ENCODE measurements at places on chromosomes 11 and 22.

DNA sequence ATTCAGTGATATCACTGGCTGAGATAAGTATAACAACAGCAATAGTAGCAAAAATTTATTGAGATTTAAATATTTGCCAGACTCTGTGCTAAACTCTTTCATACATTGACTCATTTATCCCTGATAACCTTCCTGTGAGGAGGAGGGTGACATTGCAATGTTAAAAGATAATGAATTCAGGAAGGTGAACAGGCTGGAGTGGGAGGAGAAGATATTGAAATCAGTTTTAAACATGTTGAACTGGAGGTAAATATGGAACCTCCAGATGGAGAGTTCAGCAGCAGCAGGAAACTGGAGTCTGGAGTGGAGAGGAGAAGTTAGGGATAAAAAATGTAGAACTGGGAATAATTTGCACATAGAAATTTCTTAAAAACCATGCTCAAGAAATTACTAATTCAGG is 142.0 kb upstream of the FAT3 start:
- DNase-seq: no peak

GRCh38 chr11:60175860-60176275 is 7.0 kb downstream of the MS4A6A start:
- DNase-seq: no peak

GRCh38 chr22:28978158-28978557 is 83.5 kb downstream of the C22orf31 start:
- DNase-seq: no peak

- peak; percentile 56 for DNase-seq
Observed at GRCh38 chr11:75547617-75548058, 14.4 kb upstream of the SERPINH1 start.

DNA sequence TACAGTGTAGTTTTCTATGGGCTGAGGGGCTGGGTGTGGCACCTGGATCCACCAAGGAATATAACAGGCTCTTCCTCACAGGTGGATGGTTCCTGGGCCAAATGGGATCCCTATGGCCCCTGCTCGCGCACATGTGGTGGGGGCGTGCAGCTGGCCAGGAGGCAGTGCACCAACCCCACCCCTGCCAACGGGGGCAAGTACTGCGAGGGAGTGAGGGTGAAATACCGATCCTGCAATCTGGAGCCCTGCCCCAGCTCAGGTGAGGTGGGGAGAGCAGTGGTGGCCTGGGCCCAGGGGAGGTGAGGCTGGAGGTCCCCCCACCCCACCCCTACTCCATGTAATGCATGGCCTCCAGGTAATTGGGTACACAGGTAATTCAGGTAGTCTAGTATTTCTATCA is 20.7 kb downstream of the ADAMTS15 start:
- no peak for DNase-seq

DNA sequence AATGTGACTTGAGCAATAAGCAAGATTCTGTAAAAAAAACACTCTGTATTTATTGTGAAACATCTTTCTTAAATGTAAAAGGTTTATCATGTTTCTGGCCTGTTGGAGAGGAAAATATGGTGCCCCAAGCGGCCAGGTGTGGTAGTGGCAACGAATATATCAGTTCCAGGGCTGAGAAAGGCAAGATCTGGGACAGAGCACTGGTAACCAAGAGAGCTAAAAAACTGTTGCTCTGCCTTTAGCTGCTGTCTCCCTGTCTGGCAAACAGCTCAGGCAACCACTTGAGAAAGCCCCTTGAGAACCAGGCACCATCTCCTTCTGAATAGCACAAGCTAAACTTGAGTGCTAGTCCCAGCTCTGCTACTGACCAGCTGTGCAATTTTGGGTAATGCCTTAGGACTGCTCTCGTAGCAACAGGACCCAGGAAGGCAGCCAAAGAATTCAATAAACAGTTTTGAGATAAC is 129.9 kb downstream of the KCNC1 start:
- DNase-seq: no peak

DNA sequence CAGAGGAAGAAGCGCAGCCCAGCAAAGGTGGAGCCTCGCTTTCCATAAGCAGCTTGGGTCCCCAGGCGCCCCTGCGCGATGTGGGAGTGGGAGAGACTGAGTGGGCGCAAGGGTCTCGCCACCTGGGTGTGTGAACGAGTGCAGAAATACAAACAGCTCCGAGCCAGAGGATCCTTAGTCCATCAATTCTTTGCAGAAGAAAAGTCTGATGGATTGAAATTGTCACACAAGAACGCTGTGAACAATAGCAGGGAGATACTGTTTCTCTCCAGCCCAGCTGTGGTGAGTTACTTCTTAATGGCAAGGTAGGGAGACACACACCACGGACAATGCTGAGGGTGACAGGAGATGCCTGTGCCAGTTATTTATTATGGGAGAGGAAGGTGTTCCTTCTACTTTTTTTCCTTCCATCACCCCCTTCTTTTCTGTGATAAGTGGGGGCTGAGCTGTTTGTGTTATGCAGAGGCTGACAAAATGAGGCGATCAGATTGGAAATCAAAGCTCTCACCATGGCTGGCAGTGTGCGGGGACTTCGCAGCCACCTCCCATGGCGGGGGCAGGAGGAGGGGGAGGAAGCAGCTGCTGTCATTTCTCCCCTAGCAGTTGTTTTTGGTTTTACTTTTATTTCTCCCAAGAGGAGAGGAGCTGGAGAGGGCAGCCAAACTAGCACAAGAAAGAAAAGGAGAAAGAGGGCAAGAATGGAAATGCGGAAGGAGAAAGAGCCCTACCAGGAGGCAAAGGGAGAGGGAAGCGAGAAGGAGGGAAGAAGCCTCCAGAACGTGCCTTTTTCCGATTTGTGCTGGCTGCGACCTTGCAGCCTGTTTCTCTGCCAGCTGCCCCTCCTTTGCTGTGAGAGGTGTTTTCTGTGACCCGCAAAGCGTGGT is 755.8 kb downstream of the NTM start:
- peak; percentile 39 for DNase-seq

DNA sequence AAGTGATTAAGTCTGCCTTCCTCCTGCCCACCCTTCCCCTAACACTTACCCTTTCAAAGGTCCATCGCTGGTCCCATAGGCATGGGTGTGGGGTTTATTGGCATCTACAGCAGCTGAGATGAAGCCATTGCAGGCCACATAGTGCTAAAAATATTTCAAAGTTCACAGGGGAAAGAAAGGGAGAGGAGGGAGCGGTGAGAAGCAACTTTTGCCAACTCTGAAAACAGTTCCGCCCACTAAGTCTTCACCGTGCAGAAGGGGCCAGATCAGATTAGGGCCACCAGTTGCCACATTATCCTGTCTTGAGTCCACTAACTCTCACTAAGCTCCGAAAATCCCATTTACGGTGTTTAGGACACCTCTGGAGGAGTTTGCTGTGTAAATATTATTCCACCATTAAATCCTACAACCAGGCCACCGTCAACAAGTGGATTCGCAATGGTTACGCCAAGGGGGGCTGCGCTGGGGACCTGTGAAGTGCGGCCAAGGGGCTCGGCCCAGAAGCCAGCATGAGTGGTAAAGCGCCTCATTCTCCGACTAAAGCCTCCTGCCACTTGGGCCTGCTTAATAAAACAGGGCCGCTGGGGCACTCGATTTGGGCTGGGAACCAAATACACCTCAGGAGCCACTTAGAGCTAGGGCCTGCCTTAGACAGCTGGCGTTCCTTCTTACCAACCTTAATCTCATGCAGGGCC is 534.9 kb downstream of the MIAT start:
- no peak for DNase-seq

GRCh38 chr11:124970925-124971324 is 16.9 kb downstream of the CCDC15 start:
- DNase-seq: peak; percentile 26

DNA sequence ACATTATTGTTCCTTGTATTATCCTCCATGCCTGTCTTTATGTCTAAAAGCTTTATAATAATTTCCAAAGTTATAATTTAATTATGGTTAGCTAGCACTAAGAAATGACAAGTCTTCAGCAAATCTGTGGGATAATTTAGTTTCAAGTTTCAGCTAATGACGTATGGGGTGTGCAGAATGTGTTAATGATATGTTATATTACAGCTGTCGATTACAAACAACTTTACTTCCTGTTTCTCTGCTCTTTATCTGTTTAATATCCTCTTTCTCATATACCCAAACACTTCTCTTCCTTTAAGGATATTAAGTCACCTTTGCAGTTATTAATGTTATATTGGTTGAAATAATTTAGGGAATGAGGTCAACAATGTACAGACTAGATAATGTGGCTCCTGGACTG is 161.8 kb downstream of the CASP12 start:
- no peak for DNase-seq

DNA sequence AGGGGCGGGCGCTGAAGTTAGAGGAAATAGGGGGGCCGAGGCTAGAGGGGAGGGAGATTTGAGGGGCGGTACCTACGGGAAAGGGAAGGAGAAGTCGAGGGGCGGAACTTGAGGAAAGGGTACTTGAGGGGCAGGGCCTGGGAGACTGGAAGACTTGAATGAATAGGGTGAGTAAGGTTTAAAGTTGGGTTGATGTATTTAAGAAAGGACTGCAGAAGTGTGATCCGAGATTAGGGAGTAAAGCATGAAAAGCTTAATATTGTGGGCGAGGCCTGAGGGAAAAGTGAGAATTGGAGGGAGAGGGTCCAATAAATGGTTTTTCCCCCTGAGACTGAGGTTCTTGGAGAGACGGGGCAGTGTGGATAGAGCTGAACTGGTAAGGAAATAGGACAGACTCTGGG is 723 bp downstream of the HSCB start:
- DNase-seq: no peak

DNA sequence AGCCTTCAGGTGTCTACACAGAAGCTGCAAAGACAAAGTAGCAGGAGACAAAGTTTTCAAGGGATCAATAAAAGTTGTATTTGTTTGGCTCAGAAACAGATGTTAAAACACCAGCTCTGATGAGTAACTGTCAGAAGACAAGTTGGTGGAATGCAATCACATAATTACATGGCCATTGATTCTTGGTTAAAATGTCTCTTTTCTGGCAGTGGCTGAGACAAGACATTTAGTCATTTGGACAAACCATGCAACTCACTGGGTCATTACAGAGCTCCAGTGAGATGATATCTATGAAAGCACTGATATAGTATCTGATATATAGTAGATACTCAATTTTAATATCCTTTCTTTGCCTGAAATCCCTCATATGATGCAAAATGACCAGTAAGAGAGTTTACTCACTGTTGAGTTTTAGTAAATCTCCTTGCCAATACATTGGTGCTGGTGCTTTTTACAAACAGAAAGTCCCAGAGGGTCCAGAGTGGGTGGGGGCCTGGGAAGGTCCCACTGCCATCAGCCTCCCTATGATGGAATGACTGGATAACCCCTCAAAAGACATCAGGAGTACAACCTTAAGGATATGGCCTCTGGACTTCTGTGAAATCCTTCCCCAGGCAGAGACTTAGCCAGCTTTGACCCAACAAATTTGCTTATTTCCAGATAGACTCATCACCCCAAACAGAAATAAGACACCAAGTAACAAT is 95.0 kb downstream of the SLC1A2 start:
- no peak for DNase-seq

- no peak for DNase-seq
Observed at GRCh38 chr22:24417200-24417599, 10.2 kb upstream of the ADORA2A start.

- no peak for DNase-seq
Observed at GRCh38 chr11:78995171-78995570, 420.5 kb upstream of the NARS2 start.

DNA sequence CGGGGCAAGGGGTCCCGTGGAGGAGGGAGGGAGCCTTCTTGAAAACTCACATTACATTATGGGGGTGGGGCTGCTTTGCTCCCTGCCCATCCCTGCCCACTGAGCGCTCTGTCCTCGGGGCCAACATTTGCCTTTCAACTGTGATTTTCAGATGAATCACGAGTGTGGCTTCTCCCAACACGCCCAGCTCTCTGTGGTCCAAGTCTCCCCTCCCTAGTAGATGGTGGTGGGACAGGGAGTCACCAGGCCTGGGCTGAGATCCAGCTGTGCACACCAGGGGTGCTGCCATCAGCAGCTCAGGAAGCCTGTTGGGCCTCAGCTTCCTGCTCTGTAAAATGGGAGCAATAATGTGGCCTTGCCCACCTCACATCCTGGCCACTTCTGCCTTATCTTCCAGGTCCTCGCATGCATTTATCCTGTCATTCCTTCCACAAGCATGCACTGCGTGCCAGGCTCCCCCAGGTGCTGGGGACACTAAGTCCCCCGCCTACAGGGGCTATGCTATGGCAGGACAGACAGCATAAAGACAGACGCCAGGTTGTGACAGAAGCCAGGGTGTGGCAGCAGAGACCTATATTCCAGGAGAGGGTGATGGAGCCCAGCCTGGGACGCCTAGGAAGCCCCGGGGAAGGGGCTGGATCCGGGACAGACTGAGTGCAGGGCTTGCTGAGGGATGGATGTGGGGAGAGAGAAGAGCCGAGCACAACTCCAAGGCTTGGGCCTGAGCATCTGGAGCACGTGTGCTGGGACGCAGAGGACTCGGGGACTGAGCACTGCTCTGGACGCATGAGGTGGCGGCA is 30.5 kb downstream of the NFAM1 start:
- DNase-seq: no peak

GRCh38 chr11:30411383-30411782 is 88.5 kb downstream of the ARL14EP start:
- DNase-seq: no peak

DNA sequence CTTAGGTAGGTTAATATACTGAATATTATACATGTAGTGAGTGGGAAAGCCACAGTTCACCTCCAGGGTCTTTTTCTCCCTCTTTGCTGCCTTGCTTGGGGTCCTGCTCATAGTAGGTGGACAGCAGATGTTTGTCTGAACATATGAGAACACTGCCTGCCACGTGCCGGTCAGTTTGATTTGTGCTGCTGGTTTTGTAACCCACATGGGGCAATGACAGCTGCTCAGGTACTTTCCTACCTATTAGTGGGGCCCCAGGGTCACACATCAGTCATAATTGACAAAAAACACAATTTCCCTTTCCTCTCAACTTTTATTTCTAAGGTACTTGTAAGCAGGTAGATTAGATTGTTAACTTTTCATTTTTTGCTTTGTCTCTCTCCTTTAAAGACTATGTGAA is 43.8 kb downstream of the BMAL1 start:
- DNase-seq: no peak

DNA sequence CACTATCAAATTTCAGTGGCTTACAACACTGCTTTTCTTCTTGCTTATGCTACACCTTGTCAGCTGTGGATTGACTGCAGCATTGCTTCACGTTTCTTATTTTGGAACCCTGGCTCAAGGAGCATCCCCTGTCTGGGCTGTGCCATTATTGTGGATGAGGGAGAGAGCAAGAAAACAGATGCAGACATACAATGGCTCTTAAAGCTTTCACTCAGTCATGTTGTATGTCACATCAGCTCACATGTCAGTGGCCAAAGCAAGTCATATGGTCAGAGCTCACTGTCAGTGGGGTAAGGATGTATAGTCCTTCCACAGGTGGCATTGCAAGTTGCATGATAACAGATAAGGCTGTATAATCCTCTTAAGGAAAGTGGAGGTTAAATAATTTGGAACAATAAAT is 10.0 kb downstream of the ARHGEF12 start:
- DNase-seq: no peak
